Stimulated activated CD8-positive, alpha-beta memory T cell treated with anti-CD3 and anti-CD28 coated beads, Interleukin-12 subunit alpha, Interleukin-12 subunit beta, amount 100 ng/mL, for 4 hours (primary cell): ENCODE measurements at places on chromosomes 4 and X.

DNA sequence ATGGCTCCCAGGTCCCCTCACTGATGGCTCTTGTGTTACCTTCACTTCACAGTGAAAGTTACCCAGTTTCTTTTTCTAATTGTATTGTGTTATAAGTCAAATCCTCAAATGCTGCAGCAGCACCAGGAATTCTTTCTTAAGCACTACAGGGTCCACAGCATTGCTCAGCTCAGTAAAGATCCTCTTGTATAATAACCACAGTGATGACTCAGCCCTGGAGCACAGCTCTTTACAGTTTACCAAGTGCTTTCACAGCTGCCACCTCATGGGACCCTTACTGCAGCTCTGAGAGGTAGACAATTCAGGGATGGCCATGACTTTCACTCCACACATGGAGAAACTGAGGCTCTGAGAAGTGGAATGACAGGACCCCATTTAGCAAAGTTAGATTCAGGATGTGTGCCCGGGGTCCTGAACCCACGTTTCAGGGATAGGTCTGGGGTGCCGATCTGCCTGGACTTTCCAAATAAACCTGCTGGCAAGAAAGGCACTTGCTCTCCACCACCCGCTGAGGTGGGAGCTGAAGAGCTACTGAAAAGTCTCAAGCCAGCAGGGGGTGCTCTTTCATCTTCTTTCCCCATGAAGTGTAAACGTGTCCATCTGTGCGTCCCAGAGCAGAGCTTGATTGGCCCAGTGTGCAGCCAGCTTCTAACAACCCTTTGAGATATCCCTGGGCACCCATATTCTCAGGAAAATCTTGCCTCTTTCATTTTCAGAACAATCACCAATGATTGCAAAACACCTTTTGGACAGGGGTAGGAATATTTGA lies 35.7 kb upstream of the GABRQ start:
- DNase-seq: no peak

GRCh38 chrX:5113128-5113527 lies 1115.5 kb downstream of the NLGN4X start:
- no peak for DNase-seq

DNA sequence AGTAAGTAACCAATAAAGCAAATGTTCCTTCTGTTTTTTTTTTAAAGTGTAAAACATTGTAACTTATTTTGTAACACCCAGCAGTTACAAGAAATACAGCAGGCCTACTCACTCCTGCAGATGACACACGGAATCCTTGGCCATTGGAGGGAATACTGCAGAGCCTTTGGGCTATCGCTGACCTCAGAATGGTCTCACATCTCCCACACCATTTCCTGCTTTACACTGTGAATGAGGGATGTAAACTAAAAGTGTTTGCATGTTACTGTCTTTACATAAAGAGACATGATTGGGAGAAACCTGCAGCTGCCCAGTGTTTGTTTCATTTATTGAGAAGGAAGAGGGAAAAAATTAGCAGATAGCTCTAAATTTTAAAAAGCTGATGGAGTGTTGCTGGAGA lies 64.1 kb downstream of the USP46 start:
- no peak for DNase-seq

- DNase-seq: no peak
These were observed 12.8 kb downstream of the HOPX start for GRCh38 chr4:56668267-56668666.

- no peak for DNase-seq
These were observed 76.4 kb downstream of the EGF start for GRCh38 chr4:109989044-109989443.

DNA sequence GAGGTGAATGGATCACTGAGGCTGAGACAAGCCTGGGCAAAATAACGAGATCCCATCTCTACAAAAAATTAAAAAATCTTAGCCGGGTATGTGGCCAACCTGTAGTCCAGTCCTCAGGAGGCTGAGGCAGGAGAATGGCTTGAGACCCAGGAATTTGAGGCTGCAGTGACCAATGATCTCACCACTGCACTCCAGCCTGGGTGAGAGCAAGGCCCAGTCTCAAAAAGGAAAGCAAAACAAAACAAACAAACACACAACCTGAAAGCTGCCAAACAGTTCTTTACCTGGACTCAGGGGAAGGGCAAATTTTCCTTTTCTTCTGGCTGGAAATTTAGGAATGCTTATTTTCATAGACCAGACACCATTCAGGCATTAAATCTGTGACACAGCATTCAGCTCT lies 163.1 kb upstream of the FAT1 start:
- DNase-seq: no peak

DNA sequence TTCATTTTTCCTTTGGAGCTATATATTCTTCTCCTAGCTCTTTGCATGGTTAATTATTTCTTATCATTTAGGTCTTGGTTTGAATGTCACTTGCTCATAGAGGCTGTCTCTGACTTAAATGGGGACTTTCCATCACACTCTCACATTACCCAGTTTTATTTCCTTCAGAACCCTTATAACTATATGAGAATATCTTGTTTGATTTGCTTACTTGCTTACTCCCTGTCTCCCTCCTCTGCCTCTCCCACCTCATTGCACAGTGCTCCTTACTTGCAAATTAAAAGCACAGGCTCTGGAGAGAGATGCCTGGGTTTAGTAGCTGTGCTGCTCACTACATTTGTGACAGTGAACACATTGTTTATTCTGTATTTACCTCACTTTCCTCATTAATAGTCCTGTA lies 174.6 kb downstream of the SOWAHB start:
- no peak for DNase-seq

DNA sequence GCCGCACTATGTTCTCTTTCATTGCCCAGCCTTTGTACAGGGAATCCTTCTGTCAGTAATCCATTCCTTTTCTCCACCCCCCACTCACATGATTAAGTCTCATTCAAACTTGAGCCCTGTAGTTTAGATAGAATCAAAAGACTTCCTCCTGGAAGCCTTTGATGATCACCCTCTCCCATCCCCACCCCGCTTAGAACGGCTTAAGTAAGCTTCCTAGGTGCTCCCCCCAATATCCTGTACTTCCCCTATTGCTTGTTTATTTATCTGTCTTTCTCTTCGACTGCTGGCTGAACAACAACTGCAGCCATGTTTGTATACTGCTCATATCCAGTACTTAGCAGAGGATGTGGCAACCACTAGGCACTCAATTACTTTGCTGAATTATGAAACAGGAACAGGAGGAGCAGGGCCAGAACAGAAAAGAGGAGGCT lies 38.5 kb upstream of the GPC3 start:
- DNase-seq: no peak

- DNase-seq: no peak
These were observed 18.8 kb downstream of the ATP1B4 start for GRCh38 chrX:120380699-120381098.

GRCh38 chr4:129565214-129565613 lies 469.3 kb downstream of the C4orf33 start:
- DNase-seq: no peak

DNA sequence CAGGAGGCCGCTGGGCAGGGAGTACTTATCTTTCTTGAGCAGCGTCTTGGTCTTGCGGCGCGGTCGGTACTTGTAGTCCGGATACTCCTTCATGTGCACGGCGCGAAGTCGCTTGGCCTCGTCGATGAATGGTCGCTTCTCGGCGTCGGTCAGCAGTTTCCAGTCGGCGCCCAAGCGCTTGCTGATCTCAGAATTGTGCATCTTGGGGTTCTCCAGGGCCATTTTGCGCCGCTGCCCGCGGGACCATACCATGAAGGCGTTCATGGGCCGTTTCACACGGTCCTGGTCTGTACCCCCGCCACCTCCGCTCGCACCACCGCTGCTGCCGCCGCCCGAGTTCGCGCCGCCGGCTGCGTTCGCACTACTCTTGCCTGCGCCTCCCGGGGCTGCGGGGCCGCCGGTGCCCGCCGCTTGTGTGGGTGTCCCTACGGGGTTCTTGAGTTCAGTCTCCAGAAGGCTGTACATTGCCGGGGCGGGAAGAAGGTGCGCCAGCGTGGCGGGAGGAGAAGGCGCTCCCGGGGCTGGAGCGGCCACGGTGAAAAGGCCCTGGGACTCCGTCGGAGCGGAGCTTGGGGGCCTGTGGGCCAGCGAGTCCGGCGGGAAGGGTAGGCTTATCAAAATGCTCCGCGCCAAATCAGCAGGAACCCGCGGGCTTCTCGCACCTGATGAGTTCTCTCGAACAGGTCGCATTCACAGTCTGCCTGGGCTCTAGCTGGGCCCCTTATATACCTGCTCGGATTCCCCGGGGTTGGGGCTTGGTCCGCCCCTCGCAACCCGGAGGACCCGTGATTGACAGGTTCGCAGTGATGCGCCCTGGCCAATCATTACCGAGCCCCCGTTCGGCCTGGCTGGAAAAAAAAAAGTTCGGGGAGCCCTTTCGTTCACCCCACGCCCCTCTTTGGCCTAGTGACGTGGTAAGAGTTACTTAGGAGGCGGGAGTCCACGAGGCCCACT lies at the start of gene SOX3:
Gene SOX3 (minus strand): TSS at position 699 of the 954 bp plus-strand sequence. CDS start 9 bp downstream, at position 690.
- no peak for DNase-seq

DNA sequence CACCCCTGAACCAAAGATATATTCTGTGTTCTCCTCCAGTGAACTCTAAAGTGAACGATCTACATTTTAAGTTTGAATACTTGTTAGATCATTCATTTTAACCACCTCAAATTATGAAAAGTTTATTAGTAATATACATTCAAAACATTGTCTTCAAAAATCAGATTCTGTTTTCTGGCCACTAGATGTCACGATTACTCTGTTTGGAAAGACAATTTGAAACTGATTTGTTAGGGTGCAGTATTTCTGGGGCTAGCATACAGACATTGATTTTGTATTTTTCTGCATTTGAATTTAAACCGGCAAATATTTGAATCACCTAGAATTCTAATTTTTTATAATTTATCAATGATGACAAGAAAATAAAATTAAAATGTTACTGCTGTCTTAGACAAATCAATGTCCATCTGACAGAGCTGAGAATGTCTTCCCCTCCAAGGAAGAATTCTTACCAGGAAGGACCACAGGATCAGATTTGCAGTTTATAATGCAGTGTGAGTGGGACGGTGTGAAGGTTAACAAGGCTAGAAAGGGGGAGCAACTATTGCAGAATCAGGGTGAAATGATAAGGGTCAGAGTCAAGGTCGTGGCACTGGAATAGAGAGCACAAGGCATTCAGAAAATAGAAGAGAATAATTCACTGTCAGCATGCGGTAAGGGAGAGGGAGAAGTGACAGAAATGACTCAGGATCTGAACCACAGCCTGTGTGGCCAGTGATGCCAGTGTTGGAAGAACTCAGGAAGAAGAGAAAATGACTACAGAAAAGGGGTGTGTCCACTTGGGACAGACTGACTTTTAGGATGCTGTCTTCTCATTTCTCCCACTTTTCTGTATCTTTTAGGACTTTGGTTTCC lies 91.6 kb downstream of the ANXA10 start:
- DNase-seq: no peak

GRCh38 chr4:93775551-93775950 lies 53.0 kb upstream of the ATOH1 start:
- DNase-seq: no peak
